Cerebellar cortex (tissue), 1 donor: ENCODE measurements at places on chromosomes 11 and 22.

DNA sequence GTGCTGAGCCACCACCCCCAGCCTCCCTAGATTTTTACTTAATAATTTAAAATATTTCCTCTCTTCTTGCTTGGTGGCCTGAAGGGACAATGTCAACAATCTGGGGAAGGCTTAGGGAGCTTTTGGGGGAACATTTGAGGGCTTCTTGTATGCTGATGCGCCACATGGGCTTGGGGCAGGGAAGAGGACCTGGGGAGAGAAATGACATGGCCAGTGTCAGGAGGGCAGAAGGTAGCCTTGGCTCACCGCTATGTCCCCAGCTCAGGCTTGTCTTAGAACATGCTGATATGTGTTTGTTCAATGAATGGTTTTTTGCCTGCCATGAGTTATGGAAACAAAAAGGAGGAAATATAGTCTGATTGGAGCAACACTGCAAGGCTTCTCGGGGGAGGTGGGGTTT is 51.6 kb downstream of the ST14 start:
- DNase-seq, result no peak

- peak; percentile 90 for DNase-seq
These were observed at the start of gene UBASH3B for GRCh38 chr11:122655527-122656072. Gene UBASH3B (plus strand): TSS chr11:122655722. CDS start chr11:122656050, 328 bp downstream.

GRCh38 chr11:8777907-8778767 is 95.5 kb downstream of the RPL27A start:
- DNase-seq, result no peak

GRCh38 chr11:133841279-133842043 is 3.9 kb downstream of the SPATA19 start:
- no peak for DNase-seq

DNA sequence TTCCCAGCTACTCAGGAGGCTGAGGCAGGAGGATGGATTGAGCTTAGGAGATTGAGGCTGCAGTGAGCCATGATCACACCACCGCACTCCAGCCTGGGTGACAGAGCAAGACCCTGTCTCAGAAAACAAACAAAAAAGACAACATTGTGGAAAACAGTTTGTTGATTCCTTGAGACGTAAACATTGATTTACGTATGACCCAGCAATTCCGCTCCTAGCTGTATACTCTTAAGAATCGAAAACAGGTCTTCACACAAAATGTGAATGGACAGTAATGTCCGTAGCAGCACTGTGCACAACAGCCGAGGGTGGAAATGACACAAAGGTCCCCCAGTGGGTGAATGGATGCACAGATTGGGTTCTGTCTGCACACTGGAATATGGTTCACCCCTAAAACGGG is 49.3 kb downstream of the LRP5 start:
- DNase-seq, result no peak

DNA sequence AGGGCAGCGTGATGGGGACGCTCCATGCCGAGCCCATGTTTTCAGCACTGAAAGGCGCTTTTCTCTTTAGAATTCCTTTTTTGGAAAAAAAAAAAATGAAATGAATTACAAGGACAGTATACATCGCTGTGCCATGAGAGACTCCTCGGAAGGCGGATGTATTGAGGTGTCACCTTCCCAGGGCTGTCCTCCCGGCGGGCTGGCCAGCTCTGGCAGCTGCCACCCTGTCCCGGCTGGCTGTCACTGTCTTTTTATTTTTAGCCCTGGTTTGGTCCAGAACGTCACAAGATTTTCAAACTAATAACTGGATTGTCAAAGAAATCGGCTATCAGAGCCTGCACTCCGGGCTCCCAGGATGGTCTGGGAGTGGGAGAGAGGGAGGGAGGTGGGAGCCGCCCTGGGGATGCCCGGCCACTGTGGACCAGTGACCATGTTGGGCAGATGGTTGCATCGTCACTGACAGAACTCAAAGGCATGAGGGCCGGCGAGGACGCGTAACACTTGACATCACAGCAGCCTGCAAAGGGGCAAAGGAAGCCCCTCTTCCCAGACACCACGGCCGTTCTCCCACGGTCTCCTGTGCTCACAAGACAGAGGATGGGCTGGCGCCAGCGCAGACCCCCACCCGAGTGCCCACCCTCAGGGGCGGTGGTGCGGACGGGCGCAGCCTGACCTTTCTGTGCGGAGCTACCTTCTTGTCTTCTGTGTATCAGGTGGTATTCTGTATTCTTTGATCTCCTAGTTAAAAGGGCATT is 392.9 kb downstream of the TBC1D22A start:
- DNase-seq, result no peak

GRCh38 chr11:65781962-65782815 is 1.4 kb upstream of the AP5B1 start:
- no peak for DNase-seq

DNA sequence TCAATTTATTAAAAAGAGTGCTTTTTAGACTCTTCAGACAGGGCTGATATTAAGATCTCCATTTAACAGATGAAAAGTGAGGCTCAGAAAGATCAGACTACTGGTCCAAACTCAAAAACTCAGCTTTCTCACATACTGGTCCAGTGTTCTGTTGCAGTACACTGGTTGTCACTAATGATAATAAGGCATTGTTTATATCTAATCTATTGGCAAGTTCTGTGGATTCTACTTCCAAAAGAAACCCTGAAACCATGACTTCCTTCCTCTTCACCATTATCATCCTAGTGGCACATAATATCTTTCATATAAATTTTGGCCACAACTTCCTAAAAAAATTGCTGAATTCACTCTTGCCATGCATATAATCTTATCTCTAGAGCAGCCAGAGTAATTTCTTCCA is 36.9 kb downstream of the F2 start:
- DNase-seq, result no peak

GRCh38 chr11:1870326-1870696 is 17.4 kb downstream of the LSP1 start:
- DNase-seq, result no peak
